ENCODE measurements at places on chromosomes 7 and 10.

DNA sequence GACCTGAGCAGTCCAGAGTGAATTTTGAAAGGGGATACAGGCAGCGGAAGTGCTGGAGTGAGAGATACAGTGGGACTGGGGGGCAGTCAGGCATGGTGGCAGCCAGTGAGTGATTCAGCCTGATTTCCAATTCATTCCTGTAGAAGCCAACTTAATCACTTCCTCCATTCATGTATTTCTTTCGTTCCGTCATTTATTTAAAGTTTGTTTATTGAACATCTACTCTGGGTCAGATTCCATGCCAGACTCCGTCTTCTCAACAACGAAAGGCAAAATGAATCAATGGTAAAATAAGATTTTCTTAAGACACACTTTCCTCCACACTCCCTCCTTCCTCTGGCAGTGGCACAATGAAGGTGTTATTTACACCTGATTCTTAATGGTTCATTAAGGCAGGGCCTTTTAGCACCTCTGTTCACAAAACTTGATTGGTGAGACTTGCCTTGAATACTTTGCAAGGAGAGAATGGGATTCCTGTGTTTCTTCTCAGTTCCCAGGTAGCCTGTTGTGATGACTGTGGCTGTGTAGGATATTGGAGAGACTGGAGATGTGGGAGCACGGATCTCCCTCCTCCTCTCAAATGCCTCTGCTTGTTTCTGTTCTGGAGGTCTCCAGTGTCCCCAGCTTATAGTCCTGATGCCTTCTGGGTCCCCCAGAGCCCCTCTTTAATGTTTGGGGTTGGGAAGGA lies 27.9 kb downstream of the ADCYAP1R1 start:
- DNase-seq, result no peak

- DNase-seq, result no peak
Observed at GRCh38 chr10:29479081-29479925, 155.5 kb downstream of the SVIL start.

DNA sequence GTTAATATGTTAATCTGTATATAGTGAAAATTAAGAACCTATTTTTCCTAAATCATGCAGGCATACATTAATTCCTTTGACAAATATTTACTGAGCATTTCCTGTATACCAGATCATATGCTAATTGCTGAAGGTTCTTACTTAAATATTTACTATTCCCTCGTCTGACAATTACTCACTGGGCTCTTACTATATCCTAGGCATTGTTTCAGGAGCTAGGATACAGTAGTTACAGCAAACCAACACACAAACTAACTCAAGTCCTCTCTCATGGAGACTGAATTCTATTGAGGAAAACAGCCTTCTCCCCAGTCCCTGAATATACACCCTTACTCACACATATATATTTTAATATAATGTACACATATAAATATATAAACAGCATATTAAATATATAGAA lies 786.0 kb downstream of the NRG3 start:
- no peak for DNase-seq

DNA sequence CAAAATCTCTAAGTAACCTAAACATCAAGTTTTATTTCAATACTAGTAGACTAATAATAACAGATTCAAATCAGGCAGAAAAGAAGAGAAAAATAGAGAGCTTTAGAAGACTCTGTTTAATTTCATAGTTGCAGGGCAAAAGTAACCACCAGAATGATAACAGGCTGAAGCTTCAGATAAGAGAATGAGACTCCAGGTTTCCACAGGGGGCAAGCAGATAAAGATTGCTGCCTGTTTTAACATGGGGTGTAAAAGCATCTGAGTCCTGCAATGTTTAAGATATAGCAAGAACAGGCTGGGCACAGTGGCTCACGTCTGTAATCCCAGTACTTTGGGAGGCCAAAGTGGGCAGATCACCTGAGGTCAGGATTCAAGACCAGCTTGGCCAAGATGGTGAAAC lies 11.0 kb downstream of the CROT start:
- DNase-seq, result no peak

DNA sequence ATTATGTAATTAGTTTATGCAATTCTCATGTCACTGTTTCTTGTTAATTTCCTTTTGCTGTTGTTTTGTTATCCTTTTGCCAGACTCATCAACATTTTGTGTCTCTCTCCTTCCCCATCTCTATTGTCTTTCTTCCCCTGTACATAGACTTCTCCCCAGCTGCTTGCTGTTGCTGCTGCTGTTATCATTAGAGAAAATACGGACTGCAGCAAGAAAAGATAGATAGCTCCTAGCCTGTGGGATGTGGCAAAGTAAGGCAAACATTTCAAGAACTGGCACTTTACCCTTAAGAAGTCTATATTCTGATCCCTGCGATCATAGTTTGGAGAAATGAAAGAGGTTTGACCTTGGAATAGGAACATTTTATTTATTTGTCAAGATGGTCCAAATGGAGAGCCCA lies 162.2 kb downstream of the AOAH start:
- DNase-seq, result no peak

- no peak for DNase-seq
Observed at GRCh38 chr10:21273400-21273968, 252.0 kb downstream of the SKIDA1 start.

- DNase-seq, result no peak
Observed at GRCh38 chr7:24971333-24972165, 8.4 kb downstream of the OSBPL3 start.

- DNase-seq, result no peak
Observed at GRCh38 chr7:44326261-44327125, 1.1 kb upstream of the CAMK2B start.

DNA sequence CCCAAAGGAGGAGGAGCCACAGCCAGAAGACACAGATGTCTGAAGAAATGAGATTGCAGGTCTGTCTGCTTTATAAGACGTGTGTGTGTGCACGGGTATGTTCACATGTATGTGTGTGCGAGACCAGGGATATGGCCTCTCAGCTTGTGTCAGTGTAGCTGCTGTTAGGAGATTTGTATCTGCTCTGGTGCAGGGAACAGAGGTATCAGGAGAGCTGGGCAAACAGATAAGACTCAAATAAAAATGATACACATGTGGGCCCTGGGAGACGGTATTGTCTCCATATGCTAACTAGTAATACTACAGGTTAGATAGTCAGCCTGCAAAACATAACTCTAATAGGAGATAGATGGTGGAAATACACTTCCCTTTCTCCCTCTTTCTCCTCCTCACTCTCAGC lies 161.0 kb downstream of the PLXNA4 start:
- no peak for DNase-seq

DNA sequence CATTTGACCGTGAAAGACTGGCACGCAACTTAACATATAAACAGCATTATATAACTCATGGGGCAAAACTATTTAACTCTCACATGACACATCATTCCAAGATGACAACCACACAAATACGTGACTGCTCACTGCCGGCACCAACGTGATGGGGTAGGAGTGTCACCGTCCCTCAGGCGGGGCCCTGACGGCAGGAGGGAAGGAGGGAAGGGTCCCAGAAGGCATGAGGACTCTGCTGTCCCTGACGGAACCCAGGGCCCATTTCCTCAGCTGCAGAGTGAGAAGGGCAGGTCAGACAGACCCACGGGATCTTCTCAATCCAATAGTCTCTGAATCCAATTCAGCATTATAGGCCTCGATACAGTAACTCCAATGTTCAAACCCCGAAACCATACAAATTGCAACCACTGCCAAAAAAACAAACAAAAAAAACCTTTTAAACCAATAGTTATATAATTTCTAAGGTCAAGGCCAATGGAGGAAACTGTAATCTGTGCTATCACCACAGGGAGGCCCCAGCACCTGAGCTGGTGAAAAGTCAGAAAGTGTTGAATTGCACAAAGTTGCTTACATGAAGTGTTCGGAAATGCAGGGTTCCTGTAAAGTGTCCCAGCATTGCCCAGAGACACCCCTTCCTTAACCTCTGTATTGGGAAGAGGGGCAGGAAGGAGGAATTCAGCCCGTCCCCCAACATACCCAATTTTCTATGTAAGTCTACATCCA lies 137.4 kb downstream of the TNS3 start:
- no peak for DNase-seq

GRCh38 chr7:91553410-91553895 lies 289.2 kb downstream of the FZD1 start:
- no peak for DNase-seq

- DNase-seq, result no peak
Observed at GRCh38 chr7:44377681-44378421, 52.5 kb upstream of the CAMK2B start.

- DNase-seq, result no peak
Observed at GRCh38 chr10:49140304-49141177, 6.7 kb upstream of the FAM170B start.

GRCh38 chr10:96500519-96500918 lies 13.2 kb downstream of the TLL2 start:
- DNase-seq, result no peak

DNA sequence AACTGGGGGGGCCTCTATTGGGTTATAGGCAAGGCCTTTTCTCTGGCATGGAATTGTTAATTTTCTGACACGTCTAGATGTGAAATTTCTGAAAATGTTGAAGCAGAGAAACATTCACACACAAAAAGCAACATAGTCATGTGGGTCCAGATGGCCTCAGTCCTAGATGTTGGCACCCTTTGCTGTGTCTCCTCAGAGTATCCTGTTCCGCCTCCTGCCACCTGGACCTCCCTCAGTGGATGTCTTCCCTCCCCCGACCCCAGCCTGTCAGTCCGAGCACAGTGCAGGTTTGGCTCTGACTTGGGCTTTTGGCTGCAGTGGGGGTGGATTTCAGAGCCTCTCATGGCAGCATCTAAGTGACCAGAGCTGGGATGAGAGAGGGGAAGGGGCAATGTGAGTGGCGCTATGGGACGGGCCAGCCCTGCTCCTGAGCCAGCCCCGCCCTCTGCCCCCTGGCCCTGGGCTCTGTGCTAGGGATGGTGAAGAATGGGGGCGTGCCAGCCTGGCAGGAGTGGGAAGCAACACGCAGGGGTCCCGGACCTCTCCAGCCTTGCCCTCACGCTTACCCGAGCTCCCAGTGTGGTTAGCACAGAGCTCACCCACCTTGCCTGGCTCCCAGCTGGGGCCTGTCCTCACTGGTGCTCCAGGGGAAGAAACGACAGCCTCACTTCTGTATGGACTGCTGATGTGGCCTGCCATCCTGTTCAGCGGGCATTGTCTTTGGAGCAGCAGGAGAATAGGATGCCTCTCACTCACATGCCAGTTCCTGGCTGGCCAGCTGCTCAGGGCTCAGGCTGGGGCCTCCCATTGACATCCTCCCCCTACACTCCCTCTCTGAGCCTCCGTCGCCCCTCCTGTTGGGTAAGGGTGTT lies 6.2 kb downstream of the ATP6V0E2 start:
- no peak for DNase-seq

GRCh38 chr10:77049896-77050295 lies 587.7 kb downstream of the KCNMA1 start:
- DNase-seq, result no peak

- no peak for DNase-seq
Observed at GRCh38 chr10:3057946-3058345, 9.4 kb upstream of the PFKP start.

- no peak for DNase-seq
Observed at GRCh38 chr10:122307669-122308416, 36.7 kb downstream of the BTBD16 start.

- DNase-seq, result no peak
Observed at GRCh38 chr7:32115831-32116230, 45.6 kb upstream of the PDE1C start.

DNA sequence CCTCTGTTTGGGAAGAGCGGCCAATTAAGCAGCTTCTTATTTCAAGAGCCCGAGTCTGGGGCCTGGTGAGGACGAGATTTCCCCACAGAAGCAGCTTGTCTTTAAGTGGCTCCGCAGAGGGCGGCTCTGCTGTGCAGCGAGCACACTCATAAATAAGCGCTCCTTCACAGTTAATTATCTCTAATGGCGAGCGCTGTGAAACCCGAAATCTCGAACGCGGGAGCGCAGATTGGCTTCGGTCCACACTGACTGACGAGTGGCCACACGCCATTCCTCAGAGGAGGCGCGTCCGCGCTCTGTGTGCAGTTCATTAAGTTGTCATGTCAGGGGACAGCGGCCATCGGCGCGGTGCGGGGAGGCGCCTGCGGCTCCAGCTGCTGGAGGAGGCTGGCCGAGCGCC lies 560.9 kb downstream of the DNAJB6 start:
- no peak for DNase-seq

GRCh38 chr7:105191331-105191730 lies 177.3 kb downstream of the KMT2E start:
- DNase-seq, result no peak

DNA sequence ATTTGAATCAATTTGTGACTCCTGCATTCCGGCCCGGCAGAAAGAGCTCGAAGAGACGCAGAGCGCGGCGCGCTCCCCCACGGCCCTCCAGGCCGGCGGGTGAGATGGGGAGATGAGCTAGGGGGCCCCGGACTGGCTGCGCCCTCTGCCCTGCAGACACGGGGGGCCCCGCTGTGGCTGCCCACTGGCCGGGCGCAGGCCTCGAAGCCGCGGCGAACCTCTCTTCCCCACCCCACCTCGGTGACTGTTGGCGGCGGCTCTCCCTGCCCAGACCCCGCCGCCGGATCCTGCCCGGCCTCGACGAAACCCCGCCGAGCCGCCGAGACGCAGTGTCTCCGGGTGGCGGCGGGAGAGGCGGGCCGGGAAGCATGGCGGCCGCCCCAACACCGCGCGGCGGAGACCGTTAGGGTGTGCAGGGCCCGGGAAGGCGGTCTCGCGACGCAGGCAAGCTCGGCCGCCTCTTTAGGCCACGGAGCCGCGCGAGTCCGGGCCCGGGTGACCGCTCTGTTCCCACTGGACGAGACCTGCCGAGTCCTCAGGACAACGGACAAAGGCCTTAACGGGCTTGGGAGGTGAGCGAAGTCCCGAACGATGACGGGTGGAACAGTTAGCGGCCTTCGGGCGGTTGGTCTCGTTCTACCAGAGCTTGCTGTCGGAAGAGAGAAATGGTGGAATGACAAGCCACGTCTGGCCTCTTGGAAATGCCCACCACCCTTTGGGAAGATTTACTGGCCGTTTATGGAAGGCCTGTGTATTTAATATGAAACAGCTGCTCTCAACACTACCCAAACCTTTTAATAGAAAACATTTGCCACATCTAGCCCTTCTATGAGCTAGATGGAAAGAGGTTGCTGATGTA lies 24.3 kb downstream of the NUP42 start:
- no peak for DNase-seq

Data from stimulated activated CD4-positive, alpha-beta T cell treated with anti-CD3 and anti-CD28 coated beads, TNF-alpha, amount 100 ng/mL, for 1 hour (primary cell).